ENCODE measurements at places on chromosomes 5 and 9.

GRCh38 chr9:6243746-6244145 is 28.1 kb downstream of the IL33 start:
- DNase-seq, result no peak

DNA sequence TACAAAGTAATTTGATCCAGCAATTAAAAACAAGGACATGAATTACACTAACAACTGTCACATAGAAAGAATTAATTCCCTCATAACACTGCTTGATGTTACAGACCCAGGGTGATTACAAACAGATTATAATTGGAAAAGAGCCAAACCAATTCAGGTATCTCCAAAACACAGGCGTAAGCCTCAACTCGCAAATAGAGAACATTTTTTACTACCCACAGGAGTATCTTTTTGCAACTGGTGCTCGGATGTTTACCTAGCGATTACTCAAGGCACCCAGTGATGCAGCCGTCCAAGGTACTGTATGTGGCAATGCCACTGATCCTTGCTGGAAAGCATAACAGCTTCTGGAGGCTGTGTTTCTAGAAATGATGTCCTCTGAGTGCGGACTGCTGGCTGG is 386.1 kb upstream of the KIF2A start:
- DNase-seq, result no peak

DNA sequence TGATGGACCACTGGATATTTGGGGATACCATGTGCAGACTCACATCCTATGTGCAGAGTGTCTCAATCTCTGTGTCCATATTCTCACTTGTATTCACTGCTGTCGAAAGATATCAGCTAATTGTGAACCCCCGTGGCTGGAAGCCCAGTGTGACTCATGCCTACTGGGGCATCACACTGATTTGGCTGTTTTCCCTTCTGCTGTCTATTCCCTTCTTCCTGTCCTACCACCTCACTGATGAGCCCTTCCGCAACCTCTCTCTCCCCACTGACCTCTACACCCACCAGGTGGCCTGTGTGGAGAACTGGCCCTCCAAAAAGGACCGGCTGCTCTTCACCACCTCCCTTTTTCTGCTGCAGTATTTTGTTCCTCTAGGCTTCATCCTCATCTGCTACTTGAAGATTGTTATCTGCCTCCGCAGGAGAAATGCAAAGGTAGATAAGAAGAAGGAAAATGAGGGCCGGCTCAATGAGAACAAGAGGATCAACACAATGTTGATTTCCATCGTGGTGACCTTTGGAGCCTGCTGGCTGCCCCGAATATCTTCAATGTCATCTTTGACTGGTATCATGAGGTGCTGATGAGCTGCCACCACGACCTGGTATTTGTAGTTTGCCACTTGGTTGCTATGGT is 54.5 kb upstream of the HNRNPA0 start:
- DNase-seq, result no peak

- no peak for DNase-seq
Observed at GRCh38 chr5:73966451-73966850, 340.5 kb downstream of the ARHGEF28 start.

GRCh38 chr9:75265525-75265972 is 177.2 kb downstream of the OSTF1 start:
- peak; percentile 23 for DNase-seq

DNA sequence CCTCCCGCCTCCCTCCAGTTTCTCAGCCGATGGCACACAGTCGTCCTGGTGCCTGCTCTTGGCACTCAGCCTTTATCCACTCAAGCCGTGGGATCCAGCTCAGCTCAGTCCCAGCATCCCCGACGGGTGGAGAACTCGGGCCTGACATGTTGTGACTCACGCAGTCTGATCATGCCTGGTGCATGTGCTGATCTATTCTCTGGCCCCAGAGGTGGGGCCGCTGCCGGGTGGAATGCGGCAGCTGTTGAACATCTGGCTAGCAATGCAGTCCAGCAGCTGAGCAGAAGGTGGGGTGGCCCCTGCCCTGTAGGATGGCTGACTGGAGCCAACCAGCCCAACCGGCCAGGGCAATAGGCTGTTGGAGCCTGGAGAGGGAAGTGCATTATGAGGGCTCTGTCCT is 1.7 kb upstream of the AIF1L start:
- DNase-seq, result no peak
